ENCODE measurements at places on chromosomes 12 and 14.

GRCh38 chr12:98595243-98595988 lies 1.9 kb downstream of the SLC25A3 start:
- DNase-seq: no peak

GRCh38 chr12:4220536-4221257 lies 52.9 kb upstream of the CCND2 start:
- DNase-seq: no peak

GRCh38 chr14:106491851-106492250 lies 965.5 kb downstream of the TMEM121 start:
- peak; percentile 63 for DNase-seq

DNA sequence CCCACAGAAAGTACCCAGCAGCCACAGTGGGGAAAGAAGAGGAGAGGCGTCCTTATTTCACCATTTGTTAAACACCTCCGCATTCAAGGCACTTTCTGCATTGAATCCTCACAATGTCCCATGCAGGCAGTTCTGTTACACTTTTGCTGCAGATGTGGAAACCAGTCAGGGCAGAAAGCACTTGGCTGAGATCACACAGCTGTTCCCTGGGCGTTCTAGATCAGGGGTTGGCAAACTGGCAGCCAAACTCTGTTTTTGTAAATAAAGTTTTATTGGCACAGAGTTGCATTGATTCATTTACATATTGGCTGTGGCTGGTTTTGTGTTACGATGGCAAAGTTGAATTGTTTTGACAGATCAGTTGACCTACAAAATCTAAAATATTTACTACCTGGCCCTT lies 20.1 kb downstream of the FOXN4 start:
- no peak for DNase-seq

- DNase-seq: no peak
These were observed 212.8 kb downstream of the CACNA1C start for GRCh38 chr12:2265461-2266167.

- no peak for DNase-seq
These were observed 192.8 kb downstream of the GRIN2B start for GRCh38 chr12:13788626-13789025.

DNA sequence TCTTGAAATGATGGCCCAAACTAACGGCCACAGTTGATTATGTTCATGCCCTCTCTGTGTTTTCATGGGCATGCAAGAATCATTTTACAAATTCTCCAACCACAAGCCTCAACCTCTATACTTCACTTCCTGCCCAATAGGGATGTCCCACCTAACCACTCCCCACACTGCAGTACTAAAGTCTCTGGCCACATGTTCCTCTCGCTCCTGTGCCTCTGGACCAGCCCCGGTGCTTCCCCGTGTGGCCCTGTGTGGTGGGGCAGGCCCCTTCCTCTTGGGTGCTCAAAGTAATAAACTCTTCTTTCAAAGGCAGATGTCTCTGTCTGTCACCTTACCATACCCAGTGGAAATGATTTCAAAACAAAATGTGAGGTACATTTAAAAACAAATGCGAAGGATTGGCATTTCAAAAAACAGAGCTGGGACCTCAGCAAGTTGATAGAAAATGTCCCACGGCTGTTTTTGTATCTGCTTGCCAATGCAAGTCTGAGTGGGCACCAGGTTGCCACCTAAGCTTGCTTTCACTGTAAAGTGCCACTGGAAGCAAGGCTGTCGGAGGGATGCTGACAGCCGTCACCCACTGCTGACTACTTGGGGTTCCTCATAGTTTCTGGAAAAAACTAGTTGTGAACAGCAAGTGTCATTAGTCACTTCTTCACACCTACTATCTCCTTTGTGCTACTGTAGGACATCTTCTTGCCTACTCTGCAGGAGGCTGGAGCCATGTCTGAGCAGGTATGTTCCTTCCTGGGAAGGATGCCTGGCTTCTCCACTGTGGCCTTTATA lies 8.2 kb upstream of the SERPINA11 start:
- DNase-seq: no peak

- DNase-seq: no peak
These were observed 22.6 kb downstream of the SLC25A47 start for GRCh38 chr14:100345711-100346110.

- no peak for DNase-seq
These were observed 21.5 kb upstream of the SLC2A13 start for GRCh38 chr12:40127408-40127807.

DNA sequence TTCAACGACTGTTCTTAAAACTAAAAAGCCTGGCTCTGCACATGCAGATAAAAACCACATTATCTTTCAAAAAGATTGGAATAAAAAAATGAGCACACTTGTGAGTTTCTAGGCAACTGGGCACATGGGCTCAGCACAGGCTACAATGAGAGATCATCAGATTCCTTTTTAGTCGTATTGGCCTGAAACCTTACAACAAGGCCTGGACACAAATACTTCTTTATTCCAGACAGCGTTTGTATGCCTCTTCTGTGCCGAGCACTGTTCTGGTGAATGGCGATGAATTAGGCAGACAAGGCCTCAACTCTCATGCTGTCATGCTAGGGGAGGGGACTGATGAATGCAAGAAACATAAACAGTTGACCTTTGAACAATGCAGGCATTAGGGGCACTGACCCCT lies 463.0 kb downstream of the AACS start:
- no peak for DNase-seq

GRCh38 chr12:19704966-19705365 lies 265.7 kb downstream of the AEBP2 start:
- DNase-seq: no peak

DNA sequence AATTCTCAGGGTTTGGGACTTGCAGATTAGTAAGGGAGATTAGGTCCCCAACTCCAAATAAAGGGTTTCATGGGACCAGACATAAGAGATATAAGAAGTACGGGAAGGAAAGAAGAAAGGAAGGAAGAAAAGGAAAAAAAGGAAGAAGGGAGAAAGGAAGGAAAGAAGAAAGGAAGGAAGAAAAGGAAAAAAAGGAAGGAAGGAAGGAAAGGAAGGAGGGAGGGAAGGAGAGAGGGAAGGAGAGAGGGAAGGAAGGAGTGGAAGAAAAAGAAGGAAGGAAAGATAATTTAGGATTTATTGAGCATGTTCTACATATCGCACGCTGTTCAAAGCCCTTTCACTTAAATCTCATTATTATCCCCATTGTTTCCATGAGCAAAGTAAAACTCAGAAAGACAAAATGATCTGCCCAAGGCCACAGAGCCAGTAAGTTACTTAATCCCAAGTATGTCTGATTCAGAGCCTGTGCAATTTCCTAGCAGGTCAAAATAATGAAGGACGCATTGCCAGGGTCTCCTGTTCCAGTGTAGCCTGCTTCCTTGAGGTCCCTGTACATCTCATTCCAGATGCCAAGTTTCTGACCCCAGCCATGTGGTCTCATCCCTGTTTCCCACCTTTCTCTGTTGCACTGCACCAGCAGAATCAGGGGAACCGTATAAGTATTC lies 3.9 kb upstream of the HDAC7 start:
- no peak for DNase-seq

GRCh38 chr12:54368025-54368708 lies 3.9 kb upstream of the GPR84 start:
- DNase-seq: no peak

DNA sequence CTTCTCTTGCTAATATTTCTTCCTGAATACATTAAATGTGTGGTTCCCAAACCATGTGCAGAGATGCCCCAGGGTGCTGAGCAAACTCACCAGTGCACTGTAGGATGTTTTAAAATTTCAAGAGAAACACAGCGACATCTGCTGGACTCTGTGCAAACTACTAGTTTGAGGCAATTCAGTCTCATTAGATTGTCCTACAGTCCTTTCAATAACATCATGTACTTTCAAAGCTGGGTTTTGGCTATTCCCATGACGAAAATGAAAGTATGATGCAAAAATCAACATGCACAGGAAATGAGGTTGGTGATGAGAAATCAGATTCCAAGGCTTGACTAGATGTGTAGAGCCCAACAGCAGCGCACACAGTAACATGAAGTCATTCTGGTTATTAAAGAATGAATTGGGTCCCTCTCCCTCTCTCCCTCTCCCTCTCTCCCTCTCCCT lies 66.3 kb downstream of the CLIP1 start:
- peak; percentile 26 for DNase-seq

DNA sequence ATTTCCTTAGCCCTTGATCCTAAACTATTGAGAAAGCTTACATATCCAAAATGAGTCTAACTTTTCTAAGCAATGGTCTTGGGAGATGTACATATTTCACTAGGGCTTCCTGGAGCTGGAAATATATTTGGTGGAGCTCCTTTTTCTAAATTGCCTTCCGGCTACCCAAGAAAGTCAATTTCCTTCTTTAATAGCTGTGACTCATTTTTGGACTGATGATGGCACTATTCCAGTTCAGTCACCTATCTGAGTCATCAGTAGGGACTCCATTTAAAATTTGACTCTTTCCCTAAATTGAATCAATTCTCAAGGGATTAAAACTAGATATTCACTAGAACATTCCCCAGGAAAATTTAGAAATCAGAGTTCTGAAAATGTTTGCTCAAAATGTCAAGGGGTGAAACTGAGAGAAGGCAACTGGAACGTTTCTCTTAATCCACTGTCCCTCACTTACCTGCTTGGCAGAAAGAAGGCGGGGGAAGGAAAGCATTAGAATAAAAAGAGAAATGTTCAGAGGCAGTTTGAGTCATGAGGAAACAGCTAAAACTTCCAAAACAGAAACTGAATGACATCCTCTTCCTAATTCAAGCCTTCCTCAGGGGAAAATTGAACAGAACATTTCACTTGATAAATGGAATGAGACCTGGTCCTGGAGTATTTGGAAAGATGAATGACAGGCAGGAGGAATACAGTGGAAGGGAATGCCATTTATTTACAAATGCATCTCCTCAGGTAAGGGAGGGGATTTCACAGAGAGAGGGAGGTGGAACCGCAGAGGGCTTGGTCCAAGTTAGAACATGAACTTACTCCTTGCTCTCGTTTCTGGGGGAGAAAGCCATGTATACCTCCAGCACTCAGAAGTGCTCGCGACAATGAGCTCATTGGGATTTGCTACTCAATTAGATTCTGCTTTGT lies 91.2 kb downstream of the RGS6 start:
- no peak for DNase-seq

- DNase-seq: peak; percentile 46
These were observed 235.3 kb upstream of the FOXN3 start for GRCh38 chr14:89652352-89652751.

GRCh38 chr14:88791629-88792472 lies 902 bp downstream of the EML5 start:
- peak; percentile 65 for DNase-seq

GRCh38 chr12:104886418-104887401 lies 71.4 kb downstream of the SLC41A2 start:
- DNase-seq: no peak

GRCh38 chr12:462936-463705 lies 3.4 kb downstream of the B4GALNT3 start:
- DNase-seq: no peak

DNA sequence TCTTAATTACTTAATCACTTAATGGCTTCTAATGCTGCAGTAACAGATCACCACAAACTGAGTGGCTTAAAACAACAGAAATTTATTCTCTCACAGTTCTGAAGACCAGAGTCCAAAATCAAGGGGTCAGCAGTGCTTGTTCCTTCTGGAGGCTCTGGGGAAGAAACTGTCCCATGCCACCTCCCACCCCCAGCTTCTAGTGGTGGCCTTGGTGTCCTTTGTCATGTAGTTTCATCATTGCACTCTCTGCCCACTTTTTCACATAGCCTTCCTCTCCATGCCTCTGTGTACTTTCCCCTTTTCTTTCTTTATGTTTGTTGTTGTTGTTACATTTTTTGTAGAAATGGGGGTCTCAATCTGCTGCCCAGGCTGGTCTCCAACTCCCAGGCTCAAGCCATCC lies 16.1 kb upstream of the UBC start:
- no peak for DNase-seq

DNA sequence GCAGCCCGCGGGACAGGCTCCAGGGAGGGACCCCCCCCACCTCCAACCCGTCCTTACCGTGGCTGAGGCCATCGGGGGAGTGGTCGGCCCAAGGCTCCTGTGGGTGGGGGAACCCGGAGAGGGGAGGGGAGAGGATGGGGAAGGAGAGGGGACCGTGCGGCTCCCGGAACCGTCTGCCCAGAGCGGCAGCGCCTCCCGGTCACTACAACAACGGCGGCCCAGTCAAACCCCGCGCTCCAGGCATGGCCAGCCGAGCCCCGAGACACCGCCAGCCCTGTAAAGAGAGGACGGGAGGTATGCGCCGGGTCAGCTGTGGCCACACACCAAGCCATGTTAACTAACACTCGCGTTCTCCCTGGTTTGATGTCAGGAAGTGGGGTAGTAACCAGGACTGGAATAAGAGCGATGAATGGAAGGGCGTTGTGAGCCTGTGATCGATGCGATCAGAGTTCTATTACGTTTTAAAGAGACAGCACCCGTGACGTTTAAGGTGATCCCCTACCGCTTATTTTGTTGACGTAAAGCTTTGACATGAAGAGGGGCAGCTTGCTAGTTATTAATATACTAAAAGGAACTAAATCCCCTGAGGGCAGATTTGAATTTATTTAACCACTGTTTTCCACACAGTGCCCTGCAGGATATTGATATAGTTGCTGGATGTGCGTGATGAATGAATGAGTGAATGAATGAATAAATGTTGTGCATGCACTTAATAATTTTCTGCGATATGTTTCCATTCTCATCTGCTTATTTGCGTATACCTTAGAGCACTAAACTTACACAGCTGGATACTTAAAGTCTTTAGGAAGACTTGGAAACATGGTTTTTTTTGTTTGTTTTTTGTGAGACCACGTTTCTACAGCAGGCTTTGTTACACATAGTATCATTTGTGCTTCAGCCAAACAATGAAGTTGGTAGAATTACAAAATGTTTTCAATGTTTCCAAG lies at the start of gene POC1B:
Gene POC1B, minus strand, starts transcription at position 224 of the 947 bp plus-strand sequence. Its CDS starts 152 bp downstream, at position 72.
- DNase-seq: peak; percentile 94

- DNase-seq: no peak
These were observed 76.6 kb upstream of the GZMB start for GRCh38 chr14:24710403-24711112.

DNA sequence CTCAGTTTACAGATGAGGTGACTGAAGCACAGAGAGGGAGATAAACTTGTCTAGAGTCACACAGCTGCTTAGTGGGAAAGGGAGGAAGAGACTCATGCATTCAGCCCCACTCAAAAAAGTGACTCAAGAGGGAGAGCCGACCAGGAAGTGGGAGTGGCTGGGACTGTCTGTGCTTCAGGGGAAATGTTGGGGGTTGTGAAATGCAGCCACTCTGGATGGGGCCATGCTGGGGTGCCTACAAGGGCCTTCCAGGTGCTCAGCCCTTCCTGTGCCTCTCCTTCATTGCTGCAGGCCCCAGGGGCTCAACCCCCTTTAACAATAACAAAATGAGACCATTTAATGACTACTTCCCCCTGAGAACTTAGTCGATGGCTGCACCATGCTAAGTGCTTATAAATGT lies 41.8 kb downstream of the CACNA1C start:
- no peak for DNase-seq

- no peak for DNase-seq
These were observed 34.3 kb upstream of the NCOR2 start for GRCh38 chr12:124601706-124602105.

DNA sequence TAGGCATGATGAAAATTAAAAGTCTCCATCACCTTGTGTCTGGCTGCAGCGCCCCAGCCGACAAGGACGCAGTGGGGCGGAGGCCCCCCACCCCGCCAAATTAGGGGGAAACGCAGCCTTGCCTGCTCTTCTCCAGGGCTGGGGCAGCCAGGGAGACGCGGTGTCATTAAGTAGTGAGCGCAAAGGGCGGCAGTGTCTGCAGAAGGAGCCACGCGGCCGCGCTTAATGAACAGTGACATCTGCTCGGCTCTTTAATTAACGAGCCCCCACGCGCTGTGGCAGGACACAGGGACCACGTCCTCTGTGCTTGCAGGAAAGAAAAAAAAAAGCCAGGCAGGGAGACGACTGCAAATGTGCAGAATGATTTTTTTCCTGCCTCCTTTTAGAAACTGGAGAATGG lies 93.4 kb upstream of the NCOR2 start:
- peak; percentile 35 for DNase-seq

All from NCI-H526 (cell line).